Activated CD8-positive, alpha-beta memory T cell treated with anti-CD3 and anti-CD28 coated beads for 48 hours (primary cell): ENCODE measurements at places on chromosomes 1 and 21.

DNA sequence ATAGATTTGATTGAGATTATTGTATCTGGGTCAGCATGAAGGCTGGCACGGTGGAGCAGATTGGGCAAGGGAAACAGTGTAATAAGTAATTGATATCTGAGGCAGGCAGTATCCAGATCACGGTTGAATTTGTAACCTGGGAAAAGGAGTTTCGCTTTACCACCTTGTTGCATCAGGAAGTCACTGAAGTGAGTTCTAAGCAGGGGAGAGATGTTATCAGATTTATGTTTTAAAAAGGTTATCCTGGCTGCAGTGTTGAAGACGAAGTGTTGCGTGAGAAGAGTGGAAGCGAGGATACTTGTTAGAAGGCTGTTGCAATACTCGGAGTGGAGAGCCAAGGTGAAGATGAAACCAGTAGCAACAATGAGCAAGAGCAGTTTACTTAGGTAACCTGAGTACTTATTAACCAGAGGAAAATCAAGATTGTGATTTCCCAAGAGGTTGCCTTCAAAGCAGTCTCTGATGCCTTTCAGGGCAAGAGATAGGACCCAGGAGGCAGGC is 77.8 kb downstream of the LHX9 start:
- no peak for DNase-seq

DNA sequence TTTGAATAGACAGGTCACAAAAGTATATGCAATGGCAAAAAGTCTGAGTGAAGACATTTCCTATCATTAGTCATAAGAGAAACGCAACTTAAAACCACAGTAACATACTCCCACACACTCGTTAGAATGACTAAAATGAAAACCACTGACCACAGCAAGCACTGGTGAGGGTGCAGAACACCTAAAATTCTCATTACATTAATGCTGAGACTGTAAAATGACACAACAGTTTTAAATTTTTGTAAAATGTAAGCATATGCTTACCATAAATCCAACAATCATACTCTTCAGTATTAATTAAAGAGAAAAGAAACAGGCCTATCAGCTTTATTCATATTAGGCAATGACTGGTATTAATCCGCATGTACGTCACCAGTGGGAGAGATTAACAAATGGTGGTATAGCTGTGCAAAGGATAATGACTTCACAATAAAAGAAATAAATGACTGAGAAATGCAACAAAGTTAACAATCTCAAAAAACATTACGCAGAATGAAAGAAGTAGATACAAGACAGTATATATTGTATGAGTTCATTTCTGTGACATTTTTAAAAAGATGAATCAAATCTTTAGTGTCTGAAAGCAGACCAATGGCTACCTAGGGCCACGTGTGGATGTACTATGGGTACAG is 253.5 kb downstream of the AKT3 start:
- DNase-seq, result no peak

- no peak for DNase-seq
These were observed 56.9 kb downstream of the ENAH start for GRCh38 chr1:225595974-225596551.

GRCh38 chr1:42456010-42456753 is at the start of the genes PPCS and ZMYND12:
Gene PPCS, plus strand, starts transcription at chr1:42456543. Its CDS starts 23 bp downstream, at chr1:42456566.
Gene ZMYND12, minus strand, starts transcription at chr1:42456022. Its CDS starts 25 bp downstream, at chr1:42455997.
- peak; percentile 88 for DNase-seq

GRCh38 chr1:109271458-109271857 is 11.5 kb downstream of the PSRC1 start:
- DNase-seq, result no peak

- DNase-seq, result no peak
These were observed 443.7 kb downstream of the PTPRU start for GRCh38 chr1:29679828-29680558.

DNA sequence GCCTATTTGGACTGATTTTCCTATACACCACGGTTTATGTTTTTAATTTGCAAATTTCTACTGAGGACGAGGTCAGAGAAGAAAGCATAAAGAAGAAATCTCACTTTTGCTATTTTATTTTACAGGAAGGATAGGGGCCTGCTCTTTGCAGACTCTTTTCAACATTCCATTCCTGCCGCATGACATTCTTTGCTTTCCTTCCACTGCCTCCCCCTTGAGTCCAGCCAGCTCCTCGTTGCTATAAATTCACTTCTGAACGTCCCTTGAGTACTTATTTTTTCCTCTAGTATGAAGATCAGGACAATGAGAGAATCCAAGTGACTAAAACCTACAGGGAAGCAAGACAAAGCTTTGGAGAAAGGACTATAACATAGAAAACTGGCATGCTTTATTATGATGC is 53.4 kb upstream of the PTGFR start:
- DNase-seq, result no peak

GRCh38 chr1:161985301-161985822 is 38.3 kb downstream of the OLFML2B start:
- DNase-seq, result no peak

DNA sequence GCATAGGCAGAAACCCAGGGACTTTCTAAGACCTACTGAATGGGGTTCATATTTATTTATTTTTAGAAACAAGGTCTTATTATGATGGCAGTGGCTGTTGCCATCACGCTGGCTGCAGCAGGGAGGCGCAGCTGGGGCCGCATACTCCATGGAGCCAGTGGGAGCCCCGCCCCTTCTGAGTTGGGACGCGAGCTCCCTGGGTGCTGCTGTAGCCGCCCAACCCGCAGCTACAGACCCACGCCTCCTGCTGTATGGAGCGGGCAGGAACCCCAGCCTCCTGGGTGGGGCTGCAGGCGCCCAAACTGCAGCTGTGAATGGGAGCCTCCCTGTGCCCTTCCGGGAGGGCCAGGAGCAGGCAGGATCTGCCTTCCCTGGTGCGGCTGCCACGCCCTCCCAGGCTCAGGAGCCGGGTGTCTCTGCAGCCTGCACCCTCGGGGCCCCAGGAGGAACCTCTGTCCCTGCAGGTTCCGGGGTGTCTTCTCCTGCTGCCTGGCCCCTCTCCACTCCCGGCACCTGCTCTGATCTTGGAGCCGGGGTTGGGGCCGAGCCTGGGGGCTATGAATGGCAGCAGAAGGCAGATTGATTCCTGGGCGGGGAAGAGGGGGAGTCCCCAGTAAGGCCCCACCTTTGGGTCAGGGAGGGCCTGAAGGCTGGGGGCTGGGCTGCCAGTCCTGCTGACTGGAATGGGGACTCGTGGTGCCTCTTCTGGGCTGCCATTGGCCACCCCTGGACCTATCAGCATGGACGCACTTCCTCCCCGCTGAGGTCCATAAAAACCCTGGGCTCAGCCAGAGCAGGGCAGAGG is 66.5 kb upstream of the LRRN2 start:
- no peak for DNase-seq

DNA sequence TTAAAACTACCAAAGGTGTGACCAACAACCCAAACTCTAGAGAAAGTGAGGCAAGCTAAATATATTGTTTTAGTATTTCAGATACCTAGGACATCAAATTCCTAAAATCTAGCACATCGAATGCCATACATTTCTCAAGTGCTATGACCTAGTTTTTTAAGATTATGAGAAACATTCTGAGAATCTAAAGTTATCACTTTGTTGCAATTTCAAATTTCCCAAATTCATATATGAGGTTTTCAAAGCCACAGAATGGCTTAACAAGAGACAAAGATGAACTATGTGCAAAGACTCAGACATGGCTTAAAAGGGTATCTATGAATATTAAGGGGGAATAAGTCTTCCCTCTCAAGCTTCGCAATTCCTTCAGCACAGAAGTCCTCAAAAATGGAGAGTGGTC is 6.8 kb downstream of the SCYL3 start:
- DNase-seq, result no peak

DNA sequence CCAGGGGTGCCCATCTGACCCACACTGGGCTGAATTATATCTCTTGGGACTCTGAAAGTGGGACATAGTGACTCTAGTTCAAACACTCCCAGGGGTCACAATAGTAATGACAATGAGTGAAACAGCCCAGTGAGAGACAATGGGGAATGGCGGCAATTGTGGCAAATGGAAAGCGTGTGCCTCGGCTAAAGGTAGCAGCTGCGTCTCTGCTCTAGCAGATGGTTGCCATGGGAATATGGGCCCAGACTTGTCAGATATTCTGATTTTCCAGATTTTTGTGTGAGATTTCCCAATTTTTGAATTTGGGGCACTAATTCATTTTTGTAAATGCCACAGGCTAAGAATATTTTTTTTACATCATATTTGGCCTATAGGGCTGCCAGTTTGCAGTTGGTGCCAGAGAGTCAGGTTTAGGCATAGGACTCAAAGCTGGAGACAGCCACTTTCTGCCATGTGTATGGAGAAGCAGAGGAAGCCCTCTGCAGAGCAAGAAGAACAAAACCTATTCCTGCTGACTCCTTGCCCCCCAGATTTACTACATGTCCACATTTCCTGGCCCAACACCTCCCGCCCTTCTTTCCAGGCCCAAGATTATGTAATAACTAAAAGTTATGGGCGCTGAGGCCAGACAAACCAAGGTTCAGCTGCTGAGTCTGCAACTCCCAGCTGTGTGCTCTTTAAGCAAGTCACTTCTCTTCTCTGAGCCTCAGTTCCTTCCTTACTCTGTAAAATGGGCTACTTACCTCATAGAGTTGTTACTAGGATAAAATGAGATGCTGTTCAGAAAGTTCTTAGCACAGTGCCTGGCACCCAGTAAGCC is 21.6 kb upstream of the PTP4A2 start:
- no peak for DNase-seq

DNA sequence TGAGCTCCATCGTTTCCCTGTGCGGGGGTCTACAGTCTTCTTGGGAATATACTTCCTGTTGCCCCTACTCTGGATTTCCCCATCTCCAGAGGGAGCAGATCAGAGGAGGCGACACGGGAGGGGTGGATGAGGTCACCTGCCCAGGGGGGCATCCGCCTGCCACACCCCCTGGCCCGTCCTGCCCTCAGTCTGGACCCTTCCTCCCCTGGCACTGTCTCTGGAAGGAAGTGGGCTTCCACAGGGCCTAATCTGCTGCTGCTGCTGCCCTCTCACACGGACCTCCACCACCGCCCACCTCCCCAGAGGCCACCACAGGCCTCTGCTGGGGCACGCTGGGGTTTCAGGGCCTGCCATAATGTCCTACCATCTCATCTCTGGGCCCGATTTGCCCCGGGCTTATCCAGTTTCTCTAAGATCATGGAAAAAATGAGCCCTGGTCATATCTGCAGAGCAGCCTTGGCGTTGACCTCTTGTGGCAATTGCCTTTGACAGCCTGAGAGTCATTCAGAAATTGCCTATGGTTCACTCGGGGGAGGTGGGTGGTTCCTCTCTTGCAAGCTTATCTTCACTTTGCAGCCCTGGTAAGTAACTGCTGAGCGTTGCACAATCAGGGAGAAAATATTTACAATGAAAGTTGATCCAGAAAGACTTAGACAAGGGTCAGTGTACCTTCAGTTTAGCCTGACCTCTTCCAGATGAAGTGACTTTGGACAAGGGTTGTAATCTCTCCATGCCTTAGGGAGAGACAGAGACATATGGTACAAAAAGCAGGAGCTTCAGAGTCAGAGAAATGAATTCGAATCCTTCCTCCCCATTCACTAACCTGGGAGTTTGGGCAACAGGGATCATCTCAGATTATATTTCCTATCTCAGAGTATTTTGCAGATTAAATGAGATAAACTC is 252.4 kb downstream of the TOMM20 start:
- DNase-seq, result peak; percentile 32

DNA sequence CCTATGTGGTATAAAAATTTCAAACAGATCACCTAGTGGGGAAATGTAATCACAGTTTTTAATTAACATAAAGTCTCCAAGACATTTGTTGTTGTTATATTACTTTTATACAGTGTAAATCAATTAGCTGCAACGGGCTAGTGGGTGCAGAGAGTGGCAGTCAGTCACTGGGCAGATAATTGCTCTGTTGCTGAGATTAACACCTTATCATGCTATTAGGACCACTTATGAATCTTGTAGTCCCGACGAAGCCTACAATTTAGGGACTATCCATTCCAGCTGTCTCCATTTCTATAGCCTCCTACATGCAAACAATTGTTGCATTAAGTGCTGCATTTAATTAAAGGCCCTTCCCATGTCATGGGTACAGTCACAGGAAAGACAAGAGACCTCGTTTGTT is 158.9 kb upstream of the PROX1 start:
- DNase-seq, result no peak

GRCh38 chr1:238653693-238654321 is 732.6 kb upstream of the CHRM3 start:
- DNase-seq, result no peak

- no peak for DNase-seq
These were observed 38.5 kb downstream of the MSTO1 start for GRCh38 chr1:155648207-155649147.

- no peak for DNase-seq
These were observed 60.1 kb upstream of the ECE1 start for GRCh38 chr1:21350202-21350885.

DNA sequence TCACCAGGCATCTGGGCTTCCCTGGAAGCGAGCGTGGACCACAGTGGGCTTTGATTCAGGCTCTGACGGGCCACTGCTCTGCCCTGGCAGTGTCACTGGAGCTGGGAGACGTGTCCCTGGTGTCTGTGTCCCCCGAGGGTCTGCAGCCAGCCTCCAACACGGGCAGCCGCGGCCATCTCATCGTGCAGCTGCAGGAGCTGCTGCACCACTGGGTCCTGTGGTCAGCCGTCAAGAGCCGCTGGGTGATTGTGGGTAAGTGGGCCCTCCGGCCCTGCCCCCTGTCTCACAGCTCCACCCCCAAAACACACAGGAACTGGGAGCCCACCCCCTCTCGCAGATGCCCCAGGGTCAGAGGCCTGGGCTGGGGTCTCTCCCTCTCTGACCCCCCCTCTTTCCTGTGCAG is 40.7 kb downstream of the DISP3 start:
- no peak for DNase-seq

DNA sequence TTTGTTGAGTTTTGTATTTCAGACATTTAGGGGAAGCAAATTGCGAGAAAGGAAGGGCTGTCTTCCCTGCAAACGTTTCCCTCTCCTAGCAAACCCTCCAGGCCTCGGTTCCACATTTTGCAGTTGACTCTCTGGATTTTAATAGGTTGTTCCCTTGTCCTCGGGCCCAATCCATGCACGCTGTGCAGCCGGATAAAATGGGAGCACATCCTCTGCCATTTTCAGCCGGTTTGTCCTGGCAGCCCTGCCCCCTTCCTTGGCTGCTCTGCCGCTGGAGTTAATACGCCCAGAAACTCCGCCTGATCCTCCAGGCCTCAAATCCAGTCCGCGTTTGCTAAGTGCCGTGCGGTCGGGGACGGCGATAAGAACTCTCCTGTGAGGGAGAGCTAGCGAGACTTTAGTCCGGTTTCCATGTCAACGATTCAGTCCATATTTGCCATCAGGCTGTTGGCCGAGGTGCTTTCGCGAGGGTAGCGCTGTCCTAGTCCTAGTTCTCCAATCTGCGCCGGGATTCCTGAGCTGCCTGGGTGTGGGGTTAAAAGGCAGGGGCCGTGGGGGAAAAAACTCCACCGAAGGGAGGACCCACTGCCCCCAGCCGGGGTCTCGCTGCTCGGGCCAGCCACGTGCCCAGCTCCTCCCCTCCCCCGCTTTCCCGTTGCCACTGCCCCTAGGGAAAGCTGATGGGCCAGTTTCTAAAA is 2.9 kb upstream of the ARID1A start:
- DNase-seq, result peak; percentile 61

DNA sequence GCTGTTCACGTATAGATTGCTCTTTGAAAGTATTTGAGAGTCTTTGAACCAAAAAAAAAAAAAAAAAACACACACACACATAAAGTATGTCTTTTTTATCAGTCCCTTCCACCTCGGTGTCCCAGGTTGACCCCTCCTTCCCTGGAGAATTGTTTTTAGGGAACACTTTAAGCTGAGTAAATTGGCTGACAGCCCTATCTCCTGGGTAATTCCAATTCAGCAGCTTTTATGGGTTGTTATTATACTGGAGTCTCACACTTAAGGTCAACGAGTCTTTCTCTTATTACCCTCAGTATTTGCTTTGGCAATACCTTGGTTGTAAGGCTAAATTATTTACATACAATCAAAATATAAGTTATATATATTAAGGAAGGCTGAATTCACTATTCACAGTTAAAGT is 69.4 kb downstream of the SLC30A10 start:
- no peak for DNase-seq
